Motor neuron (in vitro differentiated cells): ENCODE measurements at places on chromosomes 5 and 9. TPM values are rescaled to one million over a fixed set of nuclear protein-coding genes. Genes with fewer than 3 reads are reported as not detected.
A peak's percentile ranks its signal among the peaks of the same experiment; 100 is the strongest.

DNA sequence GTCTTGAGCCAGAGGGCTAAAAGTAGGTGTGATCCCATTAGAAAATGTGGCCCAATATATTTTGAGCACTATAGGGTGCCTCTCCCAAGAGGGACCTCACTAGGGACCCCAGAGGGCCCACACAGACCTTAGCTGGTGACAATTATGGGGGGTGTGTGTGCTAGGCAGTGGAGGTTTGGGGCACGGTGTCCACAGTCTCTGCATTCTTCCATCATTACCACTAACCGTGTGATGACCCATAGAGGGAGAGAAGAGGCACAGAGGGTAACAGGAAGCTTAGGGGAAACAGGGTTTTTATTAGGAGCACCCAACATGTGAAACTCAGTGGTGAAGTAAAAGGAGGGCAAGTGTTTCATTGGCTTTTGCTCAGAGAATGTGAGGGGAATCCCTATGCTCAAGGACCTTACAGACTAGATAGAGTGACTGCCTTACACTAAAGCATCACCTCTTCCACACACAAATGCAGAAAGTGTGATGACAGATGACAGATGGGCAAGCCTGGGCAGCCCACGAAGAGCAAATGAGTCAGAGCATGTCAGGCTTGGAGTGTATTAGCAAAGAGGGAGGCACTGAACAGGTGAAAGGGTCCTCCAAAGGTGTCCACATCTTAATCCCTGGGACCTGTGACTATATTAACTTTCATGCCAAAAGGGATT lies 2.5 kb upstream of the ACTL7A start:
- peak; percentile 42 for ATAC-seq

GRCh38 chr5:73638344-73639095 lies 12.5 kb downstream of the ARHGEF28 start:
- no peak for ATAC-seq

STPG3 gene
- total RNA-seq = 1.2 and 1.3 TPM in 2 replicates

TRAF1 gene
- total RNA-seq = 2.4 and 2.5 TPM in 2 replicates

PCDHA9 gene
- total RNA-seq = 2.3 and 2.9 TPM in 2 replicates
